Stimulated activated naive CD8-positive, alpha-beta T cell treated with anti-CD3 and anti-CD28 coated beads, Interleukin-15, Interleukin-2, amounts not matched to agents 100 U/mL and 50 U/mL, for 24 hours (primary cell): ENCODE measurements at places on chromosomes 2 and 18.
A peak's percentile ranks its signal among the peaks of the same experiment; 100 is the strongest.

DNA sequence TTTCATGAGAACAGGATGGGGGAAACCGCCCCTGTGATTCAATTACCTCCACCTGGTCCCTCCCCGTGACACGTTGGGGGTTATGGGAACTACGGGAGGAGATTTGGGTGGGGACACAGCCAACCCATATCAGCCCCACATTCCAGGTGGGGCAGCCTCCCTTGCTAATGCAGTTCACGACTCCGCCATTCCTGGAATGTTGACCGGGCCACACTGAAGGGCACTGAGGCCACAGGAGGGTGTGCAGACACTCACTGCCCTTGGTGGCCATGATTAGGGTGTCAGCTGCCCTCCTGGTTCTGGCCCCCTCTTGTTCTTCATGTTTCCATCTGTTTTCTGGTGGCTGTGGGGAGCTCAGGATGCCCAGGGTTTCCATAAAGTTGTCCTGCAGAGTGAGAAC is 176.3 kb downstream of the TWIST2 start:
- DNase-seq = no peak

DNA sequence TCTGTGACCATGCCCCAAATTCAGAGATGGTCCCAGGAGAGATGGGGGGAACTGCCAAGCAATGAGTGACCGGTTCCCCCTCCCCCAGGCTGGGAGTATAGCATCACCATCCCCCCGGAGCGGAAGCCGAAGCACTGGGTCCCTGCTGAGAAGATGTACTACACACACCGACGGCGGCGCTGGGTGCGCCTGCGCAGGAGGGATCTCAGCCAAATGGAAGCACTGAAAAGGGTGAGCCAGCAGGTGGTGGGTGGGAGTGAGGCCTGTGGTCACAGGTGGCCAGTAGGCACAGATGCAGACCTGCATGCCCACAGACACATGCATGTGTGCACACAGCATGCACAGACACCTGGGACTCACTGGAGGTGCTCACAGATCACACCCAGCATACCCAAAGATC is 117.2 kb downstream of the DYSF start:
- DNase-seq = no peak

DNA sequence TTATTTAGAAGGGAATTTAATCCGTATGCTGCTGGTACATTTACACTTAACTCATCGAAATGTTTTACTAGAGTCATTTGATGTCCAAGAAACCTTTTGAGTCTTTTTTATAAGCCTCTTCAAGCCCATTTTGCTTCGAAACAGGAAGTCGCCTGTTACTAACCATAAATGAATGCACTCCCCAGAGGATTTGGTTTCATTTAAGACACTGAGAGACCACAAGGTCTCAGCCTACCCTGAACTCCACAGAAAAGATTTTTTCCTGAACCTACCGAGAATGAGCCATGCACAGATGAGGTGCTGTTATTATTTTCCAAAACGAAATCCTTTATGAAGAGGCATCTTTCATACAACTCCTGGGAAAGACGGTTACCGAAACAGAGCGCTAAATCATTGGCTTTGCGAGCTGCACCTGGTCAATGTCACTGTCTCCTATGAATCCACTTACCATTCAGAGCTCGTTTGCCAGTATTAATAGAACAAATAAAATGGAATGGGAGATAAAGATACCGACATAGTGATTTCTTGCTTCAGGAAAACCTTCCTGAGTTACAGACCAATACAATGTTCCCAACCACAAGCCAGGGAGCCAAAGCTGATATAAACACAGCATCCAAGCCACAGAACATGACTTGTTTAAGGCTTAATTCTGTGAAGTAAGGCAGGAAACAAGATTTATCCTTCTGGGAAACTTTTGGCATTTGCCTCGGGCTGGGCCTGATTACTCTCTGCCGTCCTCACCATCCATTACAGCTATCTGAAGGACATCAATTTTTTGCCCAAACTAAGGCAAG is 382.1 kb downstream of the OSR1 start:
- DNase-seq = no peak

- DNase-seq = no peak
Observed at GRCh38 chr2:3440477-3440876, 61.0 kb downstream of the TRAPPC12 start.

DNA sequence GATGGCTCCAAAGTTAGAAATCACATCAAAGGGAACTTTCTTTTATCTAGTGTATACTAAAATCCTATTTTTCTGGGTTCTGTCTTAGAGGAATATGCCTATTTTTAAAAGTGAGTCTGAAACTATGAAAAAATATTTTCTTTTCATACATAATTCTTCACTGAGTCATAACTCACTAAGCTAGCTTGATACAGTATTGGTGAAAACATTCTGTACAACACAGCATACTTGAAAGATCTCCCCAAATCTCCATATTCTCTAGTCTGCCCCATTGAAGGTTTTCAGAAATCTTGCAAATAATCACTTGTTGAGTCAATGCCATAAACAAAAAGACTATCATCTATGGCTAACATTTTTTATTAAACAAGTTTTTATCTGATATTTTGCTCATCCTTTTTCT is 44.5 kb downstream of the COL3A1 start:
- DNase-seq = no peak

DNA sequence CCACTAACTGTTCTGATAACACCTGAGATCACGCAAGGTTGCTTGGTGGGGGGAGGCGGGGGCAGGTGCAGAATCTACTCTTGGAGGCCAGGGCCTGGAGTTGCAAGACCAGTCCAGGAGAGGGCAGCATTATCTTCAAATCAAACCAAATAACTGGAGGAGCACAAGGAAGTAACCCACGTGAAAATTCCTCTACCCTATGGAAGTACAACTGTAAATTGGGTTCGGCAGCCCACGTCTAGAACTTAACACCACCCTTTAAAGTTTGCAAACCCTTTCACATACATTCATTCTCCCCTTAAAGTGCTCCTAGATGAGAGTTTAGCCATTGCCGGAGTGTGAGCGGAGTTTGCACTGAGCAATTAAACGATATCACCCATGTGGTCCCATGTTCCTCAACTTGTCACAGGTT is 19.6 kb upstream of the CXCR1 start:
- DNase-seq = peak; percentile 71

GRCh38 chr2:59560769-59561168 is 992.7 kb downstream of the BCL11A start:
- DNase-seq = no peak

DNA sequence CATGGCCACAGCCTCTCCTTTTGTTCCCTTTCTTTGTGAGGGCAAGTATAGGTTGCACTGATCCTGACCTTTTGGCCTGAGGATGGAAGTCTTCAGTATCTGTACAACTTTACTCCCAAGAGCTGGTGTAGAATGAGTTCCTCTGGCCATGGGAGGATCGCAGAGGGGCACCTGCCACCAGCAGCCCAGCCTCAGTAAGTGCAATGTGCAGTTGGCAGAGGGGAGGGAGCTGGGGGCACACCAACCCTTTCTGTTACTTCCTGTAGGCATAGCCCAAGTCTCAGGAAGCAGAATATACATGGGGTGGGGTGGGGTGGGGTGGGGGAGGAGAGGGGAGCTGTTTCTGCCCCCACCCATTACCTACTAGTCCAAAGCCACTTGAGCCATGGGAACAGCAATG is 65.1 kb upstream of the AQP4 start:
- DNase-seq = no peak

- DNase-seq = peak; percentile 62
Observed at GRCh38 chr2:234289834-234290590, 206.9 kb downstream of the ARL4C start.

GRCh38 chr2:240930096-240930630 is 24.0 kb downstream of the CROCC2 start:
- DNase-seq = no peak

- DNase-seq = no peak
Observed at GRCh38 chr2:240594511-240595380, 8.2 kb downstream of the CAPN10 start.

- DNase-seq = no peak
Observed at GRCh38 chr2:129554373-129554772, 425.1 kb upstream of the RAB6C start.

DNA sequence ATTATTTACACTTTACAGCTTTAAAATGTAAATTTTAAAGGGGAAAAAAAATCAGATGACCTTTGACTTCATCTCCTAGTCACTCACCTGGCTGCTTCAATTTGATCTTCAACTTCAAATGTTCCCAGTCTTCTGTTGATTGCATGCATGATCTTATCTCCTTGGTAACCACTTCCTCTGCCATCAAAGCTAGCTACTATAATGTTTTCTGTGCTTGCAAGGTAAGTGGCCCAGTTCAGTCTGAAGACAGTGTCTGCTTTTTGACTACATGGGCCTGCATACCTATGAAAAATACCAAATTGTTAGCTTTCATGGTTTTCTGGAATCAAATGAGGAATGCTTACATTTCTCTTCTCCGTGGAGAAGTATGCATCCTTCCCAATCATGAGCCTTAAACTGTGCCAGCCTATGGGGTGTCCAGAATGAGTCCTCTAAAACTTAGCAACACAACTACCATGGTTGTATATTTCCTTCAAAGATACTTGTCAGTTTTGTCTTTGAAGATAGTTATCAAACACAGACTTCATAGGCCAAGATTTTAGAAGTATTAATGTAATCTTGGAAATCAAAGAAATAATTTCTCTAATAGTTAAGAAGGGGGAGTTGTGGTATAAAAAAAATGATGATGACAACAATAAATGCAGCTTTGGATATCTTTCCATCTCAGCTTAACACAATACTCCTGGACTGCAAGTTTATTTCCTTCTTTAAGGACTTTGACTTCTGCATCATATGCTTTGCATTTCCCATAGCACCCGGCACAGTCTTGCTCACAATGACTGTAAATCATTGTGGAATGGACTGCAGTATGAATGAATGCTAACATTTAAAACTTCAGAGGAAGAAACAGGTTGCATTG is 62.1 kb downstream of the DPP4 start:
- DNase-seq = no peak

DNA sequence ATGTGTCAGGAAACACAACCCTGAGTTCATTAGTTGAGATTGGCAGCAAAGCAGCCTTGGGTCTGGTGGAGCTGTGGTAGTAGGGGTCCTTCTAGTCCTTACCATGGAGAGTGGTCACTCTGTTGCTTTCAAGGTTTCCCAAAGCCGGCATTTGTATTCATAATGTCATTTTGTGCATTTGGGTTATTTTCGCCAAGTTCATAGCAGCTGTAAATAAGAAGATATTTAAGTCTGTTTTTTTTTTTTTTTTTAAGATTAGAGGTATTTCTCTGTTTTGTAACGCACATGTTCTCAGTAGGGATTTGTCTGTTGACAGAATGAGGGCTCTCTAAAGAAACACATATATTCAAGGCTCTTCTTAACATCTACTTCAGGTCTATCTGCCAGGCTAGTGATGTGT is 114.1 kb downstream of the PRPF40A start:
- DNase-seq = no peak

- DNase-seq = no peak
Observed at GRCh38 chr2:106886916-106887758, 1.2 kb upstream of the ST6GAL2 start.

DNA sequence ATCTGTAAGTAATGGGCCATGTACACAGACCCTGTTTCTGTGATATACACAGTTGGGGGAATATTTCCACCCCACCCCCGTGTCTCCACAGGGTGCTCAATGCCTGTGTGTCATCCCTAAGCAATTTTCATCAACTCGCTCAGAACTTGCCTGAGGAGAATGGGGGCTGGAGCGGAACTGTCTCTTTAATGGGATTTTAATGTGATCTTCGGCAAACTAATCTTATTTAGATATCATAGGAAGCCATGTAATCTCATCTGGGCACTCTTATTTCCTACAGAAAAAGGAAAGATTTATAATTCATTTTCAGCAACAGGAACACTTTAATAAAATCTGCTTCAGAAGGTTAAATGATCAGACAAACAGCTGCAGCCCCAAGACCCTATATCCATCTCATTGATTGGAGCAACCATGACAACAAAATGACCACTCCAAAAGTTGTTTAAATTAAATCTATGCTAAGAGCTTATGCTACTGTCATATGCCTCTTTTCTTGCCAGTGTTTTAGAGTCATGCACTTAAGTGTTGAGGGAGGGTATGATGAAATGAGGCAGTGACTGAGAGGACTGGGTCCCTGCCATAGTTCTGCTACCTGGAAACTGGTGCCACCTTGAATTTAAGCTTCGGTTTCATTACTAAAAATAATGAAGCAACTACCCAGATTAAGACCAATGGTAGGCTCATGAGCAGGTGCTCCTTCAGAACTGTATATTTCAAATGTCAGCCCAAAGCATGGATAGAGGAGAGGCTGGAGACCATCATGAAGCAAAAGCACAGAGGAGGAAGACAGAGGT is 183.1 kb upstream of the DDX18 start:
- no peak for DNase-seq

DNA sequence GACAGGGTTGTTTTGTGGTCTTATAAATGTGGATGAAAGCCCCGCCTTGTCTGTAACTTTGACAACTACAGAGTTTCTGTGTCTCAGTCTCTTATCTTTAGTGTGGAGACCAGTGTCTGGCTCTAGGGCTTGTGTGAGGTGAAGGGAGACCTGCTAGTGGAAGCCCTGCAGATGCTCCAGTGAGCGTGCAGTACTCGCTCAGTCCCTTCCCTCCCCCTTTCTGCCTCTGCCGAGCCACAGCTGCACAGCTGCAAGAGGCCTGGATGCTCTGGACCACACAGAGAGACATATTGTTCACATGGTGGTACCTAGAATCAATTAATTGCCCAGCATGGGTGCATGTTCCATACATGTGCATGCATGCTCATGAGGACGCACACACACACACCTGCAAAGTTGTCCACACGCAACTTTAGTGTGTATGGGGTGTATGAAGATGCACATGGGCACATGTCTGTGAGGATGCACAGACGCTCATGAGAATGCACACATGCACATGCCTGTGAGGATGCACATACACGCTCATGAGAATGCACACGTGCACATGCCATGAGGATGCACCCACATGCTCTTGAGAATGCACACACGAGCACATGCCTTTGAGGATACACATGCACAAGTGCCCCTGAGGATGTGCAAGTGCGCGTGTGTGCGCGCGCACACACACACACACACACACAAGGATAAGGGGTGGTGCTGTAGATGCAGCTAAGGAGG is 282.1 kb upstream of the HS6ST1 start:
- DNase-seq = no peak

GRCh38 chr2:158894078-158894477 is 74.4 kb upstream of the TANC1 start:
- DNase-seq = no peak

DNA sequence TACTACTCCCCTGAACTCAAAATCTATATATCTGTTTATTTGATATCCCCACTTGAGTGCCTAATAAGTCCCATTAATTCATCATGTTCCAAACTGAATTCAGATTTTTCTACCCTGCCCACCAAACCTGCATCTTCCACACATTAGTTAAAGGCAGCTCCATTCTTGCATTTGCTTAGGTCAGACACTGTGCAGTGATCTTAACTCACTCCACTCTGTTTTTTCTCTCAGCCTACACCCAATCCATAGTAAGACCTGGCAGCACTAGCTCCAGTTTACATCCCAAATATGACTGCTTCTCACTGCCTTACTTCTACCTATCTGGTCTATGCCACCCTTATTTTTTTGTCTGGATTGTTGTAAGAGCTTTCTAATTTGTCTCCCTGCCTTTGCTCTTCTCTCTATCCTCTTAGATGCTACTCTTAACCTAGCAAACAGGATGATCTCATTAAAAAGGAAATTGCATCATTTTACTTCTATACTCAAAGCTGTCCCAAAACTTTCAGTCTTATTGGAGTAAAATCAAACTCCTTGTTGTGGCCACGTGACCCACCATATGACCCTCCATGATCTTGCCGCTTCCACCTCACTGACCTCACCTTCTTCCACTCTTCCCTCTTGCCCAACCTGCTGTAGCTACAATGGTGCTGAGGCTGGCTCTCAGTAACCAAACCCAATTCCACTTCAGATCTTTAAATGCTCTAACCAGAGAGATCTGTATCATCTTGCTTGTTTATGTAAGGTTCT is 274.9 kb upstream of the FANCL start:
- DNase-seq = no peak
